IPS DF 6.9 (cell line): ENCODE measurements at places on chromosomes 4 and X.

DNA sequence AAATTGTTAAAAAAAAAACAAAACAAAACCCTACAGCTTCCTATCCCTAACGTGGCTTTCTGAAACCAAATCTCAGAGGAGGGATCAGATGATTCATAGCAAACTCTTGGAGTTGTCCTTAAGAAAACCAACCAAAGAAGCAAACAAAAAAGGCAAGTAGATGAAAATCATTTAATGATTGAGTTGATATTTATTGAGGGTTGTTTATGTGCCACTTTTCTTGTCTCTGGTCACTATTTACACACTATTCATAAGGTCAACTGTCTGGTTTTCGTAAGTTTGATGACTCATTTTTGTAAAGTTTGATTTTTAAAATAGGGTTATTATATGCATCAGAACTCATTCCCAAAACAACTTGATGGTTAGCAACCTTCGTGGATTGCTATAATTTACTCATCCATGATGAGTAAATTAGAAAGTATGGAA, 133.4 kb downstream of the UNC5C start:
- H3K4me1 ChIP-seq = no peaks in the 10 kb centered on the region
- DNase-seq = no peak
- H3K27me3 ChIP-seq = no peaks in the 10 kb centered on the region
- H3K27ac ChIP-seq = no peak overlapping the region
- H3K4me3 ChIP-seq = no peak overlapping the region

DNA sequence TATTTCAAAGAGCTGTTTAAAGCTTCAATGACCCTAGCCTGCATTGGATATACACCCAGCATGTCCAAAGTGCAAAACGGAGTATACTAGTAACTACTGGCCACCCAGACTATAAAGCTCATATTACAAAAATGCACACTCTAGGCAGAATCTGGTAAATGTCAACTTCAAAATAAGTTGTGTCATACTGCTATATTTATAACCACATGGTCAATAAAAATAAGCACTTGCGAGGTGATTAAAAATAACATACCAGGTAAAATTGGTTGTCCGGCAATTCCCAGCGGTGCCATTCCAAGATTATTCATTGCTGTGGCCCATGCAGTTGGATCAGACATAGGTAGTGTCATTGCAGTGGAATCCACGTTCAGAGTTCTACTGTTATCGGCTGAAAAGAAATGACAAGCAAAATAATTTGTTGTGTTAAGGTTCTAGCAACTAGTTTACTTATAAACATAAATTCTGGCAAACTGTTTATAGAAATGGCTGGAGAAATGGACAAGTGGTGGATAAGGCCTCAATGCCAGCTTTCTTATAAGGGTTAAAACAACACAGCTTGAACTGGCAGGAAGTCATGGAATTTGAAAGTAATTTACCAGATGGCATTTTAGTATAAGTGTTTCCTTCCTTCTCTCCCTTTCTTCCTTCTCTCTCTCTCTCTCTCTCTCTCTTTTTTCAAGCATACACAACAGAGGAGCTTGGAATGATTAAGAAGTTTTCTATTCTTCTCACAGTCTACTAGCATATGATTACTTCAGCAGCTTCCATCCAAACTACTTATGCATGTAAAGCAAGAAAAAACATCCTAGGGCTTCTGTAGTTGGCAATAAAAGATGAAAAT, 199.9 kb downstream of the ENOX2 start:
- no peaks in the 10 kb centered on the region for H3K27me3 ChIP-seq
- no peak overlapping the region for H3K4me3 ChIP-seq
- DNase-seq = no peak
- no peaks in the 10 kb centered on the region for H3K36me3 ChIP-seq

DNA sequence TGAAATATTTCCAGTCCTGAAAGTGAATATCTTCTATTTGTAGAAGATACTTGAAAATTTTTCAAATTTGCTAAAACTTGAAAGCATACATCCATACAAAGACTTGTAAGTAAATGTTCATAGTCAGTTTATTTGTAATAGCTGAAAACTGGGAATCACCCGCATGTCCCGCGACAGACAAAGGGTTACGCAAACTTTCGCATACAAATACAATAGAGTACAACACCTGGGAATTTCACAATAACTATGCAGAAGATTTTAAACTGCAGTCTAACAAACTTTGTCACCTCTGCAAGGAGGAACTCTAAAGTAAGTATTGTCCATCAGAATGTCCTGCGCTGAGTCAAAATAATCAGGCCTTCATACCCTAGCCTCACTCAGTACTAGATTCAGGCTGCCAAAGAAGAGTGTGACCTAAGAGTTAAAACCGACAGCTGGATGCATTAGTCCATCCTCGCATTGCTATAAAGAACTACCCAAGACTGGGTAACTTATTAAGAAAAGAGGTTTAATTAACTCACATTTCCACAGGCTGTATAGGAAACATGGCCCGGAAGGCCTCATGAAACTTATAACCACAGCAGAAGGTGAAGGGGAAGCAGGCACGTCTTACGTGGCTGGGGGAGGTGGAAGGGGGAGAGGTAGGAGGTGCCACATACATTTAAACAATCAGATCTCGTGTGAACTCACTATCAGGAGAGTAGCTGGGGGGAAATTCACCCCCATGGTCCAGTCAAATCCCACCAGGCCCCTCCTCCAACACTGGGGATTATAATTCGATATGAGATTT, 60.4 kb downstream of the MMRN1 start:
- no peaks in the 10 kb centered on the region for H3K27me3 ChIP-seq
- H3K4me3 ChIP-seq = no peak overlapping the region
- peaks cover 7% of the 10 kb centered on the region; the same call in 1 of the 2 replicates for H3K4me1 ChIP-seq
- H3K36me3 ChIP-seq = no peaks in the 10 kb centered on the region

- H3K27ac ChIP-seq = no peak overlapping the region
- H3K4me3 ChIP-seq = no peak overlapping the region
- no peak for DNase-seq
- no peaks in the 10 kb centered on the region for H3K27me3 ChIP-seq
- H3K4me1 ChIP-seq = no peaks in the 10 kb centered on the region
- no peaks in the 10 kb centered on the region for H3K36me3 ChIP-seq
These were observed 261.1 kb upstream of the TTC29 start for GRCh38 chr4:147206807-147207206.

DNA sequence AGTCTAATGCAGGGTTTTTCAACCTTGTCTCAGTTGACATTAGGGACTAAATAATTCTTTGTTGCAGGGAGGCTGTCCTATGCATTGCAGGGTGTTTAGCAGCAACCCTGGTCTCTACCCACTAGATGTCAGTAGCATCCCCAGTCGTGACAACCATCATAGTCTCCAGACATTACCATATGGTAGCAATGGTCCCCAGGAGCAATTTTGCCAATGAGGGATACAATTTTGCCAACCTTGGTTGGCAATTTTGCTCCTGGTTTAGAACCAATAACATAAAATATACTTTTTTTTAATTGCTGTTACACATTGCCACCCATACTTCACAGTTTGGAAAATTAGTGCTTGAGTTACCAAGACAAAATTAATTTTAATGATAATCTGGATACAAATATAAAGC, 6.0 kb downstream of the EREG start:
- no peaks in the 10 kb centered on the region for H3K4me1 ChIP-seq
- H3K4me3 ChIP-seq = no peak overlapping the region
- no peaks in the 10 kb centered on the region for H3K36me3 ChIP-seq
- DNase-seq = no peak
- H3K27me3 ChIP-seq = peaks cover 1% of the 10 kb centered on the region; the same call in 1 of the 2 replicates

- H3K4me3 ChIP-seq = no peak overlapping the region
- H3K4me1 ChIP-seq = no peaks in the 10 kb centered on the region
- no peak overlapping the region for H3K27ac ChIP-seq
- H3K36me3 ChIP-seq = no peaks in the 10 kb centered on the region
- no peaks in the 10 kb centered on the region for H3K27me3 ChIP-seq
- no peak for DNase-seq
These were observed 346.6 kb upstream of the TENM3 start for GRCh38 chr4:181896614-181897013.

GRCh38 chr4:182297659-182298058, 54.5 kb downstream of the TENM3 start:
- H3K4me3 ChIP-seq = no peak overlapping the region
- no peak for DNase-seq
- H3K27ac ChIP-seq = no peak overlapping the region
- no peaks in the 10 kb centered on the region for H3K36me3 ChIP-seq

GRCh38 chr4:100926039-100926717, 408.4 kb upstream of the EMCN start:
- H3K27me3 ChIP-seq = no peaks in the 10 kb centered on the region
- H3K27ac ChIP-seq = no peak overlapping the region
- no peaks in the 10 kb centered on the region for H3K36me3 ChIP-seq
- H3K4me3 ChIP-seq = no peak overlapping the region
- no peak for DNase-seq

DNA sequence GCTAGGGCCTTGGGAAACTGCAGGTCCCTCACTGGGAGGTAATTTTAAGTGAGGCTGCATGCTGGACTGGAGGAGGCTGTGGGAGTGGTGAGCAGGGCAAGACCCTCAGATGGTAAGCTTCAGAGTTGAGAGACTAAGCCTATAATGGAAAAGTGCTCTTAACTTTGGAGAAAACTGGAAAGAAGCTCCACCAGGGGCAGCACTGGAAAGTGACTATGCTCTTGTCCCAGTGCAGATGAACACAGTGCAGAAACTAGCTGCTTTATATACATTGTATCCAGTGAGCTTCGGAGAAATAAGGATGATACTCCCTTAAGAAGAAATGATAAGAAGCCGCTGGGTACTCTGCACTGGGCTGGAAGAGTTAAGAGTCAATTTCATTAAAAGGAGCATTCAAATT, 3.2 kb upstream of the MAGEB2 start:
- no peak overlapping the region for H3K4me3 ChIP-seq
- DNase-seq = no peak
- no peaks in the 10 kb centered on the region for H3K36me3 ChIP-seq
- H3K27ac ChIP-seq = no peak overlapping the region
- H3K4me1 ChIP-seq = no peaks in the 10 kb centered on the region
